ENCODE measurements at places on chromosomes 3 and 15.

- DNase-seq: no peak
These were observed 14.3 kb upstream of the SHQ1 start for GRCh38 chr3:72862314-72863090.

DNA sequence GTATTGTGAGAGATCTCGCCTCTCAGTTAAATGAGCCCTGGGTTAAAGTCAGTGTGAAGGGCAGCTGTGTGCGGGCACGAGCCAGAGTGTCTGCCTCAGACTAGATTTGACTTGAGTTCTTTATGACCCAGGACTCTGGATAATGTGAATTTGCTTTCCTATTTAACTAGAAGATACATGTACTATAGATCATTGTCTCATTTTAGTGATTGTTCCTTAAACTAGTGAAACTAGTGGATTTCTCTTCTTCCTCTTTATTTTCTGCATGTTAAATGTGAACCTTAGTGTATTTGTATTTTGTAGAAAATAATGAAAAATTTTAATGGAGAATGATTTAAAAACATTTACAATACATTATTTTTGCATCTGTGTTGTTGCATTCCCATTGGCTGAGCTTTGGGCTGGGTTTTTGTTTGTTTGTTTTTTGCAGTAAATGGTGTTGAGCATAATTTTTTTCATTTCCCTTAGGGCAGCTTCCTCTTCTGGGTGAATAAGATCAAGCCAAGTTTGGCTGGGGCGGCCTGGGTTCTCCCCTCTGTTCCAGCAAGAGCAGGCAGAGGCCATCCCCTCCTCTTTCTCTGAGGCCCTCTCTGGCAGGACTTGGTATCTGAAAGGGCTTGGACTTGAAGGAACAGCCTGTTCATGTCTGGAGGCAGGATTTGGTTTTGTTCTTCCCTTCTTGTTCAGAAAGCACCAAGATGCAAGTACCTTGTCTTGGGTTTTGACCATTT, 15.0 kb downstream of the GCSAM start:
- DNase-seq: no peak

- DNase-seq: no peak
These were observed 365.5 kb downstream of the SHQ1 start for GRCh38 chr3:72482589-72483321.

GRCh38 chr3:15989419-15989818, 185.1 kb upstream of the GALNT15 start:
- DNase-seq: no peak

DNA sequence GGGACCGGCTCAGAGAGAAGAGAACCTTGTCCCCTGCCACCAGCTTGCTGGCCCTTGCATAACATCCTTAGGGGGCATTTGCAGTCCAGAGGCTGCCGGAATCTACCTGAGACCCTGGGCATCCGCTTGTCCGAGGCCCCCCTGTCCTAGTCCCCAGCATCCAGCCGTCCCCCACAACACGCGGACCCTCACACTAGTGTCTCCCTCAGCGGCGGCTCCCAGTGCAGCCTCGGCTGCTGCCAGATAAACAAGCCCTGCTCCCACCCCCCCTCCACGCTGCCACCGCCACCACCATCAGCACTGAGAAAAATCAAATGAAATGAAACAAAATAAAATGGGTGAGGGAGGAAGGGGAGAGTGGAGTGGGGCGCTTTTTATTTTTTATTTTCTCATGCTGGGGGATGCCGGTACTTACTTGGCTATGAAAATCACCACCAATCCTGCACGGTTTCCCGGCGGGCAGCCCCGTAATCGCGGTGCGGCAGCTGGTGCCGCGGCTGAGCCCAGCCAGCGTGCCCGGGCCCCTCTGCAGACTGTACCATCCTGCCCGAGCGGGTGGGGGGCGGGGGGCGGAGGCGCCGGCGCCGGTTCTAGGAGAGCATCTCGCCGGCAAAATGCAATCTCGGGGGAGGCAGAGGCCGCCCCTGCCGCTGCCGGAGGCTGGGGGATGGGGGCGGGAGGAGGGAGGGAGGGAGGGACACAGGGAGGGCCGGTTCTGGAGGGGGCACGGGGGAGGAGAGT, at the start of gene ATP2B2:
TSS of gene ATP2B2 (minus strand) at position 537 of the 741 bp plus-strand sequence. CDS start 56,043 bp downstream, outside the sequence.
- DNase-seq: peak; percentile 18

GRCh38 chr15:42279234-42279723, 6.0 kb upstream of the TMEM87A start:
- no peak for DNase-seq

DNA sequence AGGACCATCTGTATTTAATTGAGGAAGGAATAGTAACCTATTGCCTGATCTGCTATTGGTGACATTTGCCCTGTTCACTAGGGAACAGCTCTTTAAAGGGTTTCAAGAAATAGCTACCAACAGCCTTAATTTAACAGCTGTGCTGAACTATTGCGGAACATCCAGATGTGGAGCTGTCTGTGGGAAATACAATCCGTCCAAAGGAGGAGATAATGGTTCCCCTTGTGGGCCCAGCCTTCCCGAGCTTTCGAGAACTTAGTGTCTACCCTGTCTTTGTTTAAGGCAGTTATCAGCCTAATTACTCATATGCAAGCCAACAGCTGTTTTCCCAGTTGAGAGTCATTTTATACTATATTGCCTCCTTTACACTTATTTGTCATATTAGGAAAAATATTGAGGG, 398.6 kb downstream of the WDR72 start:
- no peak for DNase-seq

DNA sequence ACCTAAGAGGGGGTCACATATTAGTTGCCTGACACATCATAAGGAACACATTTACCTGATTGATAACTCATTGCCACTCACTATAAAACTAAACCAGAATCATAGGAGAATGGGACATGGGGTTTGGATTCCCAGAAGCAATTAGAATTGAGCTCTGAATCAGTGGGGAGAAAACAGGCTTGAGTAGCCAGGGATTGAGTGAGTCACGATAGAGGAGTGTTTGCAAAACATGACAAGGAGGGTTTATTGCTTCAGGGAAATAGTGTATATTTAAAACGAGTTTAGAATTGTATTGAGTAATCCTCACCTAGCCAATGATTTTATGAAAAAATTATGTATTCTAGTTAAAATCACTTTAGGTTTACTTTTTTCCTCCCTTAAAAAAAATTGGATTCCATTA, 101.1 kb upstream of the THRB start:
- no peak for DNase-seq

DNA sequence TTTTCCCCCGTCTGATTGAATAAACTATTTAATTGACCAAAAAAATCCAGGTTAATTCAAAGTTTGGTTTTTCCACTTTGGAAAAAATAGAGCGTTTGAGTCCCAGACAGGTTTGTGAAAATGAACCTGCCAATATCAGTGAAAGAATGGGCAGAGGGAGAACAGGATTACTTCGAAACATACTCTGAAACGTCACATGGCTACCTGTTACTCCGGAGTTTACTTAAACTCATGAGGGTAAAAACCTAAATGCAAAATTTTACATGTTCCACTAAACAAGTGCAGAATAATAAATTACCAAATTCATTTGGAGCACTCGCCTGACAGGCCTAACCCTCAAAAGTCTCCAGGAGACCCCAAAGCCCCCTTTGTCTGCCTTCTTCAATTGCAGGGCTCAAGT, 419.9 kb downstream of the MECOM start:
- no peak for DNase-seq

DNA sequence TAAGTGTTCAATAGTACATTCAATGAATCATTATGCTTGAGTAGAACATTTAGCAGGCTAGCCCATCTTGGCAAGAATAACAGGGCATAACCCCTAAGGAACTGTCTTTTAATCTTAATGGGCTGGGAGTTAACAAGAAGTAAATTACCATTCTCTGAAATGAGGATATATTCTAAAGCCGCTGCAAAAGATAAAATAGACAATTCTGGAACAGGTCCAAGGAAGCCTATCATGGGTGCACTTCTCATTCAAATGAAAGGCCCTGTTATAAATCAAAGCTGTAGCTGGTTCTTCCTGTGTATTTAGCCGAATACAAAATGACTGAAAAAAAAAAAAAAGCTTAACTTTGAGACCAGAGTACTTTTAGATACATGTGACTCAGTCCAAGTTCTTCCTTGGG, 15.6 kb downstream of the MTHFS start:
- DNase-seq: peak; percentile 13

DNA sequence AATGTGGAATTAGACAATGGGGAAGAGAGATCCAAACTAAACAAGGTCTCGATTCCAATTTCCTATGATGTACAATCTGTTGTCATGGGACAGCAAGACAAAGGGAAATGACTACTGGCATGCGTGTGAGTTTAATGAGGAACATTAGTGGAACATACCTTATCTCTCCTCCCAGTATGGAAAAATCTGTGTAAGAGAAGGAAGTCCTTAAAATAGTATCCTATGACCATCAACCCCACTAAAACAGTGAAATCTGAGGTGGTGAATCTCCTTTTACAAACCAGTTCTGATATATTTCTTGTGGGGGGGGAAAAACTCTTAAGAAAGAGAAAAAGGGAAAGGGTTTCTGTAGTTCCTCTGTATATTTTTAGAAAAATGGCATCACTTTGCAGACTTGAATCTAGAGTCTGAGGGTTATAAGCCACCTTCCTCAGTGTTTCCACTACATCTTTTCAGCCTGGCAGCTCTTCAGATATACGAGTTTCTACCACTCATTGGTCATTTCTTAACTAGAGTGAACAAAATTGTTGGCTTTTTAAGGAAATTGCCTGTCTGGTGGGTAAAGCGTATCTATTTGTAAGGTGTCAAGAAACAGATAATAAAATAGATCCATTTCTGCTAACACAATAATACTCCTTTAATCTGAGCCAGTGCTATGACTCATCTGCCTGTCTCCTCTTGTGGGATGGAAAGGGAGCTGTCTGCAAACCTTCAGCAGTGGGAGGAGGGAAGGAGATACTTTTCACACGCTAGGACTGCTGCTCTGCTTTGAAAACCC, 3.0 kb upstream of the TNFAIP8L3 start:
- no peak for DNase-seq

DNA sequence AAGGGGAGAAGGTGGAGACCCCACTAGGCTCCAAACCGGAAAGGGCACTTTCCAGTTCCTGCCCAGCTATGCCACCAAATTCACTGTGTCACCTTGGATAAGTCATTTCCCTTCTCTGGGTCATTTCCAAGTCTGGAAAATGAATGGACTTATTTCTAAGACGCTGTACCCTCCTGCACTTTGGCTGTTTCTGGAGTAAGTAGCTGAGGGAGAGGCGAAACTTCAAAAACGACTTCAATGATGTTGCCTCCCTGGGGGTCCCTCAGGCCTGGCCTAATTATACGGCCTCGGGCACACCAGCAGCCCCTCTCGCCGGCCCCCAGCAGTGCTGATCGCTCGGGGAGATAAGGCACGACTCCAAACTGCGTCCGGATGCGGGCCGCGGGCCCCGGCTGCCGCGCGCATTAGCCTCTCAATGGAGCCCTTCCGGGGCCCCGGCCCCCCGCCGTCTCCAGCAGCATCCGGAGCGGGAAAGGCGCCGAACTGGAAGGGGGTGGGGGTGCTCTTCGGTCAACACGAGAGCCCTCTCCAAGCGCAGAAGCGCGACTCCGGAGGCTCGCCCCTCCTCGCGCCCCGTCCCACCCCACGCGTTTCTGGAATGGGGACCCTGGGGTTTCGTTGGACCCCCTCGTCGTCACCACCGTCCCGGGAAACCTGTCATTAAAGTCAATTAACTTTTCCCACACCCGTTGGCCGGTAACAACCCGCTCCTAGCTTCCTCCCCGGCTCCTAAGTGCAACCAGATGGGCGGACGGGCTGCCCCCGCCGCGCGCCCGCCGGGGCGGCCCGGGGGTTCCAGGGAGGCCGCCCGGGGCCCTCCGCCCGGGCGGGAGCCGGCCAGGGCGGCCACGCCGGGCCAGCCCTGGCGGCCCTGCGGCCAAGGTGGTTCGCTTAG, 4.8 kb downstream of the HES1 start:
- peak; percentile 54 for DNase-seq

GRCh38 chr3:50913260-50913659, 238.5 kb downstream of the DOCK3 start:
- peak; percentile 11 for DNase-seq

- no peak for DNase-seq
These were observed 274.4 kb upstream of the RORA start for GRCh38 chr15:61503383-61503969.

DNA sequence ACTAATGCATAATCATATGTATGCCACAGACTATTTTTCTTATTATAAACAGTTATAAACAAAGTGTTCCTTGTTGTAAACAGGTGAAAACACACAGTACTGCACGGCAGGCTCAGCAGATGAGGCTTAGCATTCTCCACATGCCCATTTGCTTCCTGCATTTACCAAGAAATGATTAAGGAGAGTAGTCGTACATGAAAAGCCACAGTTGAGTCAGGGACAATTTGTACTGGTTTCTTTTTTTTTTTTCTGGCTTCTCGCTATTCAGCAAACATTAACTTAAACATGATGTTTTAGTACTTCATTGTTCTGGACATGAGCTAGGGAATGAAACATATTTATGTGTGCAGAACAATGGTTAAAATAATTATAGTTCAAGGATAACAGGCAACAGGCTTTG, 63.4 kb downstream of the GHSR start:
- no peak for DNase-seq

- DNase-seq: no peak
These were observed 41.4 kb downstream of the CTDSPL2 start for GRCh38 chr15:44468709-44469385.

GRCh38 chr15:90982135-90982534, 12.2 kb downstream of the PRC1 start:
- DNase-seq: no peak

DNA sequence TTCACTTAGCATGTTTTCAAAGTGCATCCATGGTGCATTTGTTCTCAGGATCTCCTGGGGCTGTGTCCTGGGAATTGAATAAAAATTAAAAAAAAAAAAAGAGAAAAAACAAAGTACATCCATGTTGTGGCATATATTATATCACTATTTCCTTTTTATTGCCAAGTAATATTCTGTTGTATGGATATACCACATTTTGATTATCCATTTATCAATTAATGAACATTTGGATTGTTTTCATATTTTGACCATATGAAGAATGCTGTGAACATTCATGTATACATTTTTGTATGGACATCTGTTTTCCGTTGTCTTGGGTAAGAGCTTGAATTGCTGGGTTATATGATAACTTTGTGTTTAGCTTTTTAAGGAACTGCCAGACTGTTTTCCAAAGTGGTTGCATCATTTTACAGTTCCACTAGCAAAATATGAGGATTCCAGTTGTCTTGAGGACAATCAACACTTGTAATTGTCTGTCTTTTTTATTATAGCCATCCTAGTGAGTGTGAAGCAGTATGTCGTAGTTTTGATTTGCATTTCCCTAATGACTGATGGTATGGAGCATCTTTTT, 44.5 kb downstream of the CTDSPL2 start:
- no peak for DNase-seq

GRCh38 chr3:138054057-138054456, 44.1 kb downstream of the CLDN18 start:
- no peak for DNase-seq

- DNase-seq: no peak
These were observed 120.8 kb upstream of the CCNL1 start for GRCh38 chr3:157280786-157281185.

DNA sequence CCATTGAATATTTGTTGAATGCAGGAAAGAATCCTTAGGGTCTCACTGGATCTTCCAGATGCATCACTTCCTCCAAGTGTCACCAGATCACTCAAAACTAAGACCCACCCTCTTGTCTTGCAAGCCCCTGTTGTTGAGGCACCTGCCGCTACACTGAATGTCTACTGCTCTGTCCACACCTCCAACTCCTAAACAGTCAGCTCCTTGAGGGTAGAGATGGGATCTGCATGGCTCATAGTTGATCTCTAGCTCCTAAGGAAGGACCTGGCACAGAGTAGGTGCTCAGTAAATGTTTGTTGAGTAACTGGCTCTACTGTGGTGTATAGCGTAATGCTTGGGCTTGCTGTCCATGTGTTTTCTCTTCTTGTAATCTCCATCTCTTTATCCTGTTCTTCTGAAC, 8.8 kb downstream of the SLC6A20 start:
- DNase-seq: no peak
